Small intestine (tissue), 16 donors: ENCODE measurements at places on chromosomes 4 and X.

DNA sequence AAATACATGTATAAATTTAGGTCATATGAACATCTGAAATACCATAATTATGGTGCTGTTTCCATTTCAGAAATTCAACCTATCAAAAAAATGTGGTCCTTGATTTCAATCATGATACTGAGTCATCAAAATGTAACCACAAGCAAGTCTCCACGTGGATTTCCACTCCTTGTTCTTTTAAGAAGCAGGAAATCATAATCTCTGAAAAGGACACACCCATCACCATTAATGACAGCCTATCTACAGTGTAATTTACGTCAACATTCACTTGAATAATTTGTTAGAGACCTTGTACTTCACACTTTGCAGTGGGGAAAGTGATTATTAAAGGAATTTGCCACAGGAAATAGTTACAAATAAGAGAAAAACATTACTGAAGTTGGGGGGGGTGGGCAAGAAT is 17.7 kb upstream of the SLC7A11 start:
- DNase-seq: peak; percentile 96

DNA sequence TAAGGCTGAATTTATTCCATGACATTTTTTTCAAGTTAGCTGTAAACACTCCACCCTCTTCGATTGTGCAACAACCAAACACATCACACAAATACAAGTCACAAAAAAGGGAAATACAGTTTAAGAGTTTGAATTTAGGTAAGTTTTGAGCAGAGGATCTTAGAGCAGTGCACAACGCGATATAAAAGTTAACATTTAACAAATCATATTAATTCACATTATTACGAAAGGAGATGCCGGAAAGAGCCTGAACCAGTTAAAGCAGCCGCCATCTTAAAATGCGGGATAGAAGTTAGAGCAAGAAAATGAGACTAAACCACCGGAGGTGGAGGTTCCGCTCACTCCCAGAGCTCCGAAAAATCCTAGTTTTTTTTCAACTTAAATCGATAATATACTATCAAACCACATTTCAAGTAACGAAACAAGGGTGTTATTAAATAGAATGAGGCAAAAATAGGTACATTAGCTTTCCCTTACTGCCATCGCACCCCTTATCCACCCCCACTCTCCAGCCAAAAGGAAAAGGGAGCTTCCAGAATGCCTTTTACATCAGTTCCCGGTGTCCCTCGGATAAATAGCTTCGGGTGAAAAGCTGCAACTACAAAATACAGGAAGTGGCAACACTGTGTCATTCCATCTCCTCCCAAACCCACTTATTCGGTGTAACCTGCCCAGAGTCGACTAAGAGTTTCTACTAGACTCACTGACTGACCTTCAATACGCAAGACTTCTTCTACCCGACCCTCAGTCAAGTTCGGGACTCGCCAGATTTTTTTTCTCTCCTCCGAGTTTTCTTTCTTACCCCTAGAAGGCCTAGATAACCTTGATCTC is 1.9 kb downstream of the UBE2D3 start:
- DNase-seq: peak; percentile 80

DNA sequence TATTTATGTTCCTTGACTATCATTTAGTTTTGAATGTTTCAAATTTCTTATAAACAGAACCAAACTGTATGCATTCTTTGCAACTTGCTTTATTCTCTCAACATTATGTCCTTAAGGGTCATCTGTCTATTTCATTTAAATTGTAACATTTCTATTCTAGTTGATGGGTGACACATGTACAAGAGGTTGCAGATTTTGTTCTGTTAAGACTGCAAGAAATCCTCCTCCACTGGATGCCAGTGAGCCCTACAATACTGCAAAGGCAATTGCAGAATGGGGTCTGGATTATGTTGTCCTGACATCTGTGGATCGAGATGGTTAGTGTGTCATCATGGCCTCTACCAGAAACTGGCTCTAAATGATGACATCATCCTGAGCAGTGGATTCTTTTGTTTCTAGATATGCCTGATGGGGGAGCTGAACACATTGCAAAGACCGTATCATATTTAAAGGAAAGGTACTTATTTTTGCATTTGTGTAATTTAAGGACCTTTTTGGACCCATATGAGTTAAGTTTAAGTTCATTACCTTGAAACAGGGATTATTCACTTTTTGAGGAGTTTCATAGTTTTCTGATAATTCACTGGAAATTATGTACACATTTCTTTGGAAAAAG is 6.1 kb downstream of the LIAS start:
- DNase-seq: no peak

DNA sequence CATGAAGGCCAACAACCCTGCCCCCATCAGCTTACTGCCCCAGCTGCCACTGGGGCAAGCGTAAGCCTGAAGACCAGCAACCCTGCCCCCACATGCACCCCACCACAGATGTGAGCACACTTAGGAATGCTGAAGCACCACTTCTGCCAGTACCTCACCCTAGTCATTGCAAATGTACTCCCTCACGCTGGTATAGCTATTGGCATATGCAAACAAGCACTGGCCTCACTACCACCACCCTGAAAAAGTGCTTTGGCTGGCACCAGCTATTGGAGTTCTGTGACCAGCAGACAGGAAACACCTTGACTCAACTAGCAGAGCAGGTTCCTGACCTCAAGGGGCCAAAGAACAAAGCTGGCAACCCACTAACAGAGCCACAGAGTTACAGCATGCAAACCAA is 534.4 kb upstream of the POU3F4 start:
- DNase-seq: no peak

DNA sequence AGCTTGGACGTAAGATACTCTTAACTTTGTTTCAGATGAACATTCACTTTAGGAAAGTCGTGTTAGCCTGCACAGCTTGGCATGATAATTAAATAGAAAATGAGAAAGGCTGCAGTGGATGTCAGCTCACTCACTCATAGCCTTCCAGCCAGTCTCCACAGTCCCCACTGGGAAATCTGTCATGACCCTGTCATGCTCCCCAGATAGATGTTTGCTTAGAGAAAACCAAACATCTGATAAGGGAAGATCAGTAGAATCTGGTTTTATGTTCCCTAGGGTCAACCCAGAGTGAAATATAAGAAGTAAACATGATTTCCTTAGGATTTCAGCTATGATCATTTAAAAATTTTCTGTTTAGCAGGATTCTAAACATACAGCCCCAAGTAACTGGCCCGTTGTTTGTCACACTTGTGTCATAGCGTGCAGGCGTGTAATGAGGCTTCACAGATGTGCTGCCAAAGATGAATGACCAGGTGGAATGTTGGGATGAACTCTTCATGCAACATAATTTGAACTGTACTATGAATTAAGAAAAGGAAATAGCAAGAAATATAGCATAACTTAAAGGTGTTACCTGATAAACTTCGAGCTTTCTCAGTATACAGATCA is 180.1 kb downstream of the BANK1 start:
- DNase-seq: no peak

- no peak for DNase-seq
These were observed 314.0 kb downstream of the NAF1 start for GRCh38 chr4:162852642-162853041.

- no peak for DNase-seq
These were observed 5.9 kb downstream of the ETDB start for GRCh38 chrX:135114392-135114791.
